ENCODE measurements at places on chromosomes 12 and 14. TPM values are rescaled to one million over a fixed set of nuclear protein-coding genes. Genes with fewer than 3 reads are reported as not detected.

DNA sequence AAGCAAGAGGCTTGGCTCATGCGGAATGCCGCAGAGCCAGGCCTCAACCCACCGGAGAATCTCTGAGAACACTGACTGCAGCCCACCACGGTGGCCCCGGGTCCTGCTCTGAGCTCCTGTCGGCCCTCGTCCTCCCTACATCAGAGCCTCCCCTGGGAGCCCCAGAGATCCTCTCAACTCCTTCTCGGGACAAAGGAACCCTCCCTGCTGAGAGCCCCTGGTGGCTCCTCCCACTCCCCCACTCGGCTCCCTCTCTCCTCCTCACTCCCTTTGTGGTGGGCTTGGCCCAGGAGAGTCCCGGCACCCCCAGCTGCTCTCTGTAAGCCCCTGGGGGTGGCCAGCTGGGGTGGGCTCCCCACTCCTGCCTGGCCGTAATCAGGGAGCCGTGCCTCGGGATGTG is 11.1 kb upstream of the INF2 start:
- DNase-seq: no peak

GRCh38 chr12:22919883-22920282 is 294.9 kb downstream of the ETNK1 start:
- DNase-seq: no peak

GRCh38 chr14:81839056-81839455 is 305.4 kb upstream of the SEL1L start:
- DNase-seq: no peak

DNA sequence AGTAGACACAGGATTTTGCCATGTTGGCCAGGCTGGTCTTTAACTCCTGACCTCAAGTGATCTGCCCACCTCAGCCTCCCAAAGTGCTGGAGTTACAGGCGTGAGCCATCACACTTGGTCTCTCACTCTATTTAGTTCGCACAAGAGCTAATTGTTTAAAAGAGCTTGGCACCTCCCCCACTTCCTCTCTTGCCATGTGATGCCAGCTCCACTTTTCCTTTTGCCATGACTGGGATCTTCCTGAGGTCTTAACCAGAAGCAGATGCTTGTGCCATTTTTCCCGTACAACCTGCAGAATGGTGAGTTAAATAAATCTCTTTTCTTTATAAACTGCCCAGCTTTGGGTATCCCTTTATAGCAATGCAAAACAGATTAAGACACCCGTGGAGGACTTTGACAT is 200.1 kb upstream of the FRMD6 start:
- no peak for DNase-seq

DNA sequence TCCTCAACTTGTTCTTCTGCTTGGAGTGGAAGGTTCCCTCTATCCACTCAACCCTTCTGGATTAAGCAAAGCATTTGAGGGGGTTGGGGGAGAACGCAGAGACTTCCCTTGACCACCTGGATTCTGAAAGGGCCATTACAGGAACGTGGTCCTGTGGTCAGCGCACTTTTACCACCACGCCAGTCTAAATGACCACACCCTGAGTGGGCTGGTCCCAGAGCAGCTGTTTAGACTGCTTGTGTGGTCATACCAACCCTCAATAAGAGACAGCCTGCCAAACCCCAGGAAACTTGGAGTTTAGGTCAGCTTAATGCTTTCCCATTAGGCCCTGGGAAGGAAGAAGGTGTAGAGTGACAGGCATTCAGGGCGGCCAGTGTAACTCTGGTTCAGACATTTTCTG is 165.5 kb upstream of the ATP2B1 start:
- DNase-seq: no peak

The SMCO3 gene
- 0.12 TPM for total RNA-seq

The CRACR2A gene
- total RNA-seq: 0.19 TPM
